ENCODE measurements at places on chromosomes 16 and 17.

DNA sequence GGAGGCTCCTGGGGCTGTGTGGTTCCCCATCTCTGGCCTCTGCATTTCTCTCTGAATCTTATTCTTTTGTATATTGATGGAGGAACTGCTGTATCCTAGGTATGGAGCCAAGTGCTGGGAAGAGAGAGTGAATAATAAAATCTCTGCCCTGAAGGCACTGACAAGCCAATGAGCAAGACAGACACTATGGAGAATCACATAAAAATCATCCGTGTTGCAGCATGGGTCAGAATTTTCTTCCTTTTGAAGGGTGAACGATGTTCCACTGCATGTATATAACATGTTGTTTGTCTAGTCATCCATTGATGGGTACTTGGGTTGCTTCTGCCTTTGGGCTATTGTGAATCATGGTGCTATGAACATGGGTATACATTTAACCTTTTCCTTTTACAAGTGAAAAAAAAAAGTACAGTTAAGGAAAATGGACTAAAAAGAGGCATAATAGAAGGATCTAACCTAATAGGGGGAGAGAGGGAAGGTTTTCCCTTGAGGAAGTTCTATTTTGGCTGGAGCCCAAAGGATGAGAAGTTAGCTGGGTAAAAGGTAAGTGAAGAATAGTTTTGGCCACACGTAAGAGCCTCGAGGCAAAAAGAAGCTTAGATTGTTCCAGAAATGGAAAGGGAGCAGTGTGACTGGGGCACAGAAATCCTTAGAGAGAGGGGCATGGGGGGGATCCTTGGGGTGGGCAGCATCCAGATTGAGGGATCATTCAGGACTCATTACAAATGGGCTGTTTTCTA is 32.3 kb upstream of the GNA13 start:
- no peak for DNase-seq

DNA sequence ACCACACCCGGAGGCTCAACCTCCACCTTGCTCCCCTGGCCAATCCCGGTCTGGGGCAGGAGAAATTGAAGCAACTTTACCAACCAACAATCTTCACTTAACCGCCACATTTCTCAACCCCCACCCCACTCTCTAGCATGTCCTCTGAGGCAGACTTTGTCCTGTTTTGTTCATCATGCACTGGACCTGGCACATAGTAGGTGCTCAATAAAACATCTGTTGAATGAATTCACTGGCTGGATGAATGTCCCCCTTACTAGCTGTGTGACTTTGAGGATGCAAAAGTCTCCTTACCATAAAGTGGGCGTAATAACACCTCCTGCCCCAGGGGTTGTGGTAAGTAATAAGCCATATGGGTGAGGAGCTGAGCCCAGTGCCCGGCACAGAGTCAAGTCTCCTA is 5.8 kb downstream of the SPPL2C start:
- DNase-seq = no peak

GRCh38 chr16:70582280-70582978 is 58.8 kb downstream of the SF3B3 start:
- DNase-seq = no peak

GRCh38 chr16:84916850-84917249 is 94.5 kb downstream of the ZDHHC7 start:
- no peak for DNase-seq

GRCh38 chr17:41534899-41535546 is 6.9 kb upstream of the KRT19 start:
- no peak for DNase-seq

GRCh38 chr16:72930396-72930795 is 117.5 kb downstream of the ZFHX3 start:
- DNase-seq = no peak

- DNase-seq = no peak
Observed at GRCh38 chr16:55662644-55663031, 6.8 kb downstream of the SLC6A2 start.

DNA sequence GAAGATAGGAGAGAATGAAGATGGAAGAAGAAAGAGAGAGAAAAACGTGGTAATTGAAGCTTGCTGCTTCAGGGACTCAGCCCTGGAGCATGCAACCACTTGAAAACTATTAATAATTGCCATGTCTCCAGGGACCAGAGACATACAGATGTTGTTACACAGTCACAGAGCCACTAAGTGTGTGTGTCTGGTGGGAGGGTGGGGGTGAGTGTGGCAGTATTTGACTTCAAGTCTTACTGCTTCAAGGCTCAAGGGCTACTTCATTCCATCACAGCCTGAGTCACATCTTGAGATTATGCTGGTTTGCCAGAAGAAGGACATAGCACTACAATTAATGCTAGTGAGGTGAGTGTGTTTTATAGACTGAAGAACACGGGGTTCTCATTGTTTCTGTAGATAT is 202.2 kb downstream of the CDH8 start:
- DNase-seq = no peak

DNA sequence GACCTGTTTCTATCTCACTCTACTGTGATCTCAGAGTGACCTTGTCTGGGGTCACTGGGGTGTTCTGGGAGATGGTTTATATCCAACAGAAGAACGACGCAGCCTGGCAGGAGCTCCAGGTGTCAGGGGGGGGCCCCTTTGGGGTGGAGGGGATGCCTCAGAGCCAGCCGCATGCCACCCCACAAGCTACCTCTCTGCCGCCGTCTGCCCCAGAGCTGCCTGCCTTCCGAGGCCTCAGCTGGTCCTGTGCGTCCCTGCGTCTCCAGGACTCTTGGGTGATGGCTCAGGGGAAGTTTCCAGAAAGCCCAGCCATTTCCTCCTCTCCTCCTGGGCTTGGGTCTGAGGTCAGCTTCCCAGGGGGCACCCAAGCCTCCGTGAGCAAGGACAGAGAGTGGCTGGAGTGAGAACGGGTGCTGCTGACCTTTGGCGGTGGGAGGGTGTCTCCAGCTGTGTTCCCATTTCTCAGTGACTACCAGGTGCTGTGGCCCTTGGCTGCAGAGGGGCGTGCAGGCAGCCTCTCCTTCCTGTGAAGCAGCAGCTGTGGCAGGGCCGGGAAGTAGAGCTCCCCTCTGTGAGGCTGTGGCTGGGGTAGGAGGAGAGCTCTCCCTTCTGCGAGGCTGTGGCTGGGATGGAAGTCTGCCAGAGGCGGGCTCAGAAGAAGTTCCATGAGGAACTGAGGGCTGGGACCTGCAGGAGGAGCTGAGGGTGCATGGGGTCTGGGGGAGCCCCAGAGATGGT is 19.8 kb downstream of the JPH3 start:
- no peak for DNase-seq

DNA sequence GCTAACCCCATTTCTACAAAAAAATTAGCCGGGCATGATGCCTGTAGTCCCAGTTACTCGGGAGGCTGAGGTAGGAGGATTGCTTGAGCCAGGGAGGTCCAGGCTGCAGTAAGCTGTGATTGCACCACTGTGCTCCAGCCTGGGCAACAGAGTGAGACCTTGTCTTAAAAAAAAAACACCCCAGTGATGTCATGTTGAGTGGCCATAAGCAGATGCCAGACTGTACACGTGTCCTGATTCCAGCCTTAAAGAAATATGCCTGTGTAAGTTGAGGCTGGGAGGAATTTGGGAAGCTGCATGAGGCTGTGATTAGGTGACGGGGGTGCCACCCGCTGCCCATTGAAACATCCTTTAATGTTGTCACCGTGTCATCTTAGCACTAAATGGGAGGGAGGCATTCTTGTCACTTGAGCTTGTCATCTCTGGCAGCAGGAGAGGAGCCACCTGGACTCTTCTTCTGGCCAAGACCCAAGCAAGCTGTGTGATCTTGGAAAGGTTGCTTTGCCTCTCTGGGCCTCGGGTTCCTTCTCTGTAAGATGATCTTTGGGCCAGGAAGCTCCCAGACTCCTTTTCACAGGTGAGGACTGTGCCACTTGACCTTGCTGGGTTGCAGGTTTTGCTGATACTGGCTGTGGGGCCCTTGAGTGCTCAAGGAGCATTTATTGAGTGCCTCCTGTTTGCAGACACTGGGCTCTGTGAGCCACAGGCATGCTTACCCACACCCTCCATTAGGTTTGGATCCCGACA is 98.3 kb upstream of the CIBAR2 start:
- DNase-seq = no peak

- DNase-seq = peak; percentile 87
Observed at GRCh38 chr17:37848690-37849616, 75.3 kb upstream of the TBC1D3K start.

DNA sequence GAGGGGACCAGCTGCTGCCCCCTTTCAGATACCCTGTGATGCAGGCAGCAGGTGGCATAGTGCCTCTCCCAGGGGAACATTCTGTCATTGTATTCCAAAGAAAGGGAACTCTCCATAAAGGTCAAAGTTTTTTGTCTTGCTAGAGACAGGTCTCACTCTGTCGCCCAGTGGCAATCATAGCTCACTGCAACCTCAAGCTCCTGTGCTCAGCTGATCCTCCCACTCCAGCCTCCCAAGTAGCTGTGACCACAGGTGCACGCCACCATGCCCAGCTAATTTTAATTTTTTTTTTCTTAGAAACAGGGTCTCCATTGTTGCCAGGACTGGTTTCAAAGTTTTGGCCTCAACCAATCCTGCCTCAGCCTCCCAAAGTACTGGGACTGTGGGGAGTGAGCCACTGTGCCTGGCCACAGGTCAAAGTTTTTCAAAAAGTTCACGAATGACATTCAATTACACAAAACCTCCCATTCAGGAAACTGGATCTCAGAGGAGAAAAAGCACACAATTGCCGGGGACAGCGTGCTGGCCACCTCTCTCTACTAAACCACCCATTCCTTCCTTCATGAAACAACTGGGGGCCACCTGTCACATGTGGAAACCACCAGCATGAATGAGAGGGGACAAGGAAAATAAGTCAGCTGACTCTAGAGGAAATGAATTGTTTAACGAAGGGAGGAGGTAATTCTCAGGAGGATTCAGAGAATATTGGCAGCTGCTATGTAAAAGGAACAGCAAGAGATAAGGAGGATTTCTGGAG is 80.0 kb downstream of the MARCHF10 start:
- no peak for DNase-seq

GRCh38 chr16:78224342-78224741 is 124.9 kb downstream of the WWOX start:
- no peak for DNase-seq

DNA sequence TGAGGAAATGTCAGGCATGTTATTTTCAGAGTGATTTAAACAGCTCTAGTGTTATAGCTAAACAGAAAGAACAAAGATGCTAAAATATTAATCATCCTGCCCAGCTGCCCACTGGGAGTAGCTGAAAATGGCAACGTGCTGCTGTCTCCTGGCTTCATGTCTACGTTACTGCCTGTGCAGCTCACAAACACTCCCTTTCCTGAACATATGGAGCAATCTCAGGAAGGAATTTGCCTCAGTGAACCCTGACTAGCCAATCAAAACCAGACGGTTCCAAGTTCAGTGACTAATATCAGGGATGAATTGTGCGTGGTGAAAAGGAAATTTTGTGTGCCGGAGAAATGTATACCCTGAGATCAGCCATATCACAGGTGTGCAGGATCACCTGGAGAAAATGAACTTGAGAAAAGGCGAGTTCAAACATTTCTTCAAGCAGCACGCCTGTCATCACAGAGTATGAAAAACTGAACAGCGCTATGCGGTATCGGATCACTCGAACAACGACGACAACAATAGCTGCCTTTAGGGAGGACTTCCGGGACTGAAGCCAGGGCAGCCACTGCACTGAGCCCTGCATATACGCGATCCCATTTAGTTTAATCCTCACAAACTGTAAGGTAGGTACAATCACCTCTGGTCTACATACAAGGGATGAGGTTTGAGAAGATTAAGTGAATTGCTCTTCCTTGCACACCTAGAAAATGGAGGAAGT is 110.3 kb downstream of the STX8 start:
- DNase-seq = no peak

- DNase-seq = no peak
Observed at GRCh38 chr16:28058839-28059589, 4.5 kb downstream of the GSG1L start.

- no peak for DNase-seq
Observed at GRCh38 chr17:71713846-71714245, 407.0 kb upstream of the SOX9 start.

DNA sequence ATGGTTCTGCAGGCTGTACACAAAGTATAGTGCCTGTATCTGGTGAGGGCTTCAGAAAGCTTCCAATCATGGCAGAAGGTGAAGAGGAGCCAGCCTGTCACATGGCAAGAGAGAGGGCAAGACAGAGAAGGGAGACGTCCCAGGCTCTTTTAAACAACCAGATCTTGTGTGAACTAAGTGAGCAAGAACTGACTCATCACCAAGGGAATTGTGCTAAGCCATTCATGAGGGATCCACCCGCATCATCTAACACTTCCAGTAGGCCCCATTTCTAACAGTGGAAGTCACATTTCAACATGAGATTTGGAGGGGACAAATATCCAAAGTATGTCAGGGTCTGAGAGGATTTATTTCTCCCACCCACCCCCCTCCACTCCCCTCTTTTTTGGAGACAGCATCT is 56.2 kb upstream of the ELAC2 start:
- DNase-seq = no peak

GRCh38 chr16:592518-593306 is 2.8 kb downstream of the RAB40C start:
- DNase-seq = peak; percentile 54

DNA sequence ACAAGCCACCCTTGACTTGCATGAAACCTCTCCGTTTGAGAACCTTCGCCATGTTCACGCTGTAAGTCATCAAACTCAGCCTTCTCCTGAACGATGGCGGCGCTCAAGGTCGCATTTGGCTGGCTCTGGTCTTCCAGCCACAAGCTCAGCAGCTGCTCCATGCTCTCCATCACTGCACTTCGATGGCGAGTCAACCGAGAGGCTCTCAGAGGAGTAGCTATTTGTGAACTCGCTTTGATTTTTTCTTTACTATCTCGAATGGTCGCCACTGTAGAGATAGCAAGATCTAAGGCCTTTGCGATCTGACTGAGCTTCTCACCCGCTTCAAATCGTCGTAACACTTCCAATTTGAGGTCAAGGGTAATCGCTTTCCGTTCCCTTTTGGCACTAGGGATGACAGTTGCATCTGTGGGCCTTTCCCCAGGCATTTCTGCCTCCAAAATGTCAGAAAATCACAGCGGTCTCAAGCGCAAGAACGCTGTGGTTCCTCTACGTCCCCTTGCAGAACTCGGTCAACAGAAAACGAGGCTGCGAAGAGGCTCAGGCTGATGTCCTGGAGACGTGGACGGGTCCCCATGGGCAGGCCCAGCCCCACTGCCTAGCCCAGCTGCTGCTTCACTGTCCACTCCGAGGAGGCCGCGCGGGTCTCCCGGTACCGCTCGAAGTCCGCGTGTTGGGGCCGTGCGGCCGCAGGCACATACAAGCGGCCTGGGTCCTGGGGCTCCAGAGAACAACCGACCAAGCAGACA is 23.1 kb downstream of the DEF8 start:
- DNase-seq = peak; percentile 61

- DNase-seq = peak; percentile 61
Observed at GRCh38 chr17:10744501-10745000, 14.7 kb upstream of the TMEM220 start.

DNA sequence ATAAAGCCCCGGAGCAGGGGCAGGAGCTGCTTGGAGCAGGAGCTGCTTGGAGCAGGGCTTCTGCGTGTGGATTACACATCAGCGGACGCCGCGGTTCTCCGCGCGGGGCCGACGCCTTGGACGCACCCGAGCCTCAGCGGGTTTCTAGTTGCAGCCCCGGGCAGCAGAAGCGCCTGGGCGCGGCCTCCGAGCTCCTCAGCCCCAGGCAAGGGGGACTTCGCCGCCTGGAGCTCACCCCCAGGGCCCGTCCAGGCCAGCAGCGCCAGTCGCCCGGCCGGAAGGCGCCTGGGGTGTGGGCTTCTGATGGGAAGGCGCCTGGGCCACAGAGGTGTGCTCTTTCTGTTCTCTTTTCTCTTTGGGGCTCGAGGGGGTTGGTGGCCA is 6.3 kb downstream of the FOXF1 start:
- DNase-seq = no peak

GRCh38 chr17:8922928-8923327 is 42.6 kb downstream of the PIK3R5 start:
- DNase-seq = no peak

GRCh38 chr17:56292010-56292409 is 138.7 kb downstream of the ANKFN1 start:
- DNase-seq = no peak
